Airway epithelial cell (primary cell): ENCODE measurements at places on chromosomes 3 and 15. TPM values are rescaled to one million over a fixed set of nuclear protein-coding genes. Genes with fewer than 3 reads are reported as not detected.

ACY1 gene
- 109 and 115 TPM in 2 replicates for total RNA-seq

DISP2 gene
- total RNA-seq: under 0.01 and 0.14 TPM in 2 replicates

GOLGA8J gene
- not detected in 2 replicates for total RNA-seq

CFAP100 gene
- total RNA-seq: not detected in 2 replicates

TEX264 gene
- total RNA-seq: 44.7 and 57.6 TPM in 2 replicates

KIF23 gene
- total RNA-seq: 27.7 and 28.9 TPM in 2 replicates

ARL6 gene
- 4.9 and 7.1 TPM in 2 replicates for total RNA-seq

PRR23B gene
- not detected in 2 replicates for total RNA-seq

RBP2 gene
- total RNA-seq: not detected in 2 replicates

CRYBG3 gene
- 7.2 and 7.6 TPM in 2 replicates for total RNA-seq

CFAP161 gene
- not detected in 2 replicates for total RNA-seq

ROPN1 gene
- not detected in 2 replicates for total RNA-seq

ZNF385D gene
- total RNA-seq: 0.35 TPM in 1 of 2 replicates, not detected in the other

CHRD gene
- total RNA-seq: not detected in 2 replicates
